Muscle of leg (tissue), 16 donors: ENCODE measurements at places on chromosomes 11 and 22. TPM values are rescaled to one million over a fixed set of nuclear protein-coding genes. Genes with fewer than 3 reads are reported as not detected.
A peak's percentile ranks its signal among the peaks of the same experiment; 100 is the strongest.

OR8D4 gene
- total RNA-seq: 0.04 TPM

PIH1D2 gene
- 1.1 TPM for total RNA-seq

KRTAP5-1 gene
- not detected for total RNA-seq

DNA sequence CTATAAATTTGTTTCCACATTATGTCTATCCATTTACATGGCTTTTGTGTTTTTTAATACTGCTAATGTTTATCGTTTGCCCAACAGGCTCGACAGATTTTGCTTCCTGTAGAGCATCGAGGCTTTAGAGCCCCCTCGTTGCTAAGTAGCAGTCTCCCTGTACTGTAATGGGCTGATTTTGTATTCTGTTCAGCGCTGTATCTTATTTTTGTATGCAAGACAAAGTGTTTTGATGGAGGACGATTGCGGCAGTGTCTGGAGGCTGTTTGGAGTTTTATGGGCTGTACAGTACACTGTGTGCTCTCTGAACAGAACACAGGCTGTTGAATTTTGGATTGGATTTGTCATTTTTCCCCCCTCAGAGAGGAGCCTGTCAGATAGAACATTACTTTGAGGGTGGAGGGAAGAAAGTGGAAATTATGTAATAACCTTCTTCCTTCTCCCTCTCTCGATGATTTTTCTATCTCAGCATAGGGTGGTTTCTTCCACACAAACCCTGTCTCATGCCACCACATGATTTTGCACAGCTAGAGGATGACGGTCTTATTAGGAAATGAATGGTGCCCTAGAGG lies 104.4 kb downstream of the ZBTB16 start:
- DNase-seq: peak; percentile 89

DNA sequence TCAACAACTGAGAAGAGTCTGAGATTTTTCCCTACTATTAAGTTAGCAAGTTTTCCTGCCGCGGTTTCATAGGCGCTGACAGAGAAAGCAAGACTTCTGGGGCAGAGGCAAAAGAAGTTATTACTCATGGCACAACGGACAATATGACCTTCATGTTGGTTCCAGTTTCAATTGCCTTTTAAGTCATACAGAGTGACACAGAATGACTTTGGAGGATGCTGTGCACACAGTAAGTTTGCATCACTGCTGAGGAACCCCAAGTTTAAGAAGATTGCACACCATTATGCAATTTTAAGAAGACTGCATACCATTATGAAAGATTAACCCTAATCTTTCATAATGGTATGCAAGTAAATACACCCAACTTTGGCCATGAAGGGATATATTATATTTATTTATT lies 626.5 kb upstream of the CHORDC1 start:
- DNase-seq: no peak

GRCh38 chr11:46694607-46695006 lies 5.8 kb downstream of the ARHGAP1 start:
- no peak for DNase-seq

DNA sequence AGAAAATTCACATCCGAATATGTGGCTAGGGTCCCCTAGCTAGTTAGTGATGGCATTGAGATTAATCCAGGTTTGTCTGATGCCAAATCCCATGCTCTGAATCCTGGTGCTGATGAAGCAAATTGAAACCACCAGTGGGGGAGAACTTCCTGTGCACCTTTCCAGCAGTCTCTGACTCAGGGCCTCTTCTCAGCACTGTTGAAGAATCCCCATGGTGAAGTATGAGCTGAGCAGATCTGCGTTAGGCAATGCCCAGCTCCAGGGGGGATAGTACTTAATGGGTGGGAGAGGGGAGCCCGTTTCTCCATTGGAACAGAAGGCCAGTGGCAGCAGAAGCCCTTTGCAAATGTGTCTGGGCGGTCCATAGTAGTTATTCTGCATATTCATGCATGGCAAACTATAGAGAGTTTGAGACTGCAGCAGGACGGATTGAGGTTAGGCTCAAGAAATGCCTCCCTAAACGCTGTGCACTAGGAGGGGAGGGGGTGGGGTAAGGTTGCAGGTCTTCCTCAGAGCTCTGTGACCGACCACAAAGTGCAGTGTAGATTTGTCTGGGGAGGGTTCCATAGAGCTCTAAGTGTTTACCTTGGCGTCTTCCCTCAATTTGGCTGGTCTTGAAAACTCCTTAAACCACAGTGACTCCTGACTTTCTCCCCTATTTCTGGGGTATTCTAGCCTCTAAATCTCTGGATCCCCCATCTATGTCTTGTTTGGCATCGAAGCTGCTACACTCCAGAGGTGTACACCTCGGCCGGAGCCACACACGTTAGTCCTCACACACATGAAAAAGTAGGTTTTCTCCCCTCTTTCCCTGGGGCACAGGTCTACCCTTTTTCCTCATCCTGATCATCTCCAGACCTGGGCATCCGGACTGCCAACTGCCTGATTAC lies 4.8 kb downstream of the POU2F3 start:
- DNase-seq: no peak

DNA sequence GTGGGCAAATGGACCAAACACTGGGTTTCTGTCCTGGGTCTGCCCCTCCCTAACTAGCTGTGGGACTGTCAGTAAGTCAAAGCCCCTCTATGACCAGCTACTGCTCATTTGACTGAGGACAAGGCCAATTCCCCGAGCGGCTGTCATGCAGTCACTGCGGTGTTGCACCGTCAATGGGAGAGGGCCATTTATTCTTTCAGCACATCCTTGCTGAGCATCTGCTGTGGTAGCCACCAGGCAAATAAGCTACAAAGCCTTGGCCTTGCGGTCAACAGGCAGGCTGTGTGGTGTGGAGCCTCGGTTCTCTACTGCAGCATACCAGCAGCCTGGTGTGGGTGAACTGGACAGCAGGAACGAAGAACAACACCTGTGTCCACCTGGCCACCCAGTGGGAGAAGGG lies 25.8 kb upstream of the SERPIND1 start:
- DNase-seq: no peak

DNA sequence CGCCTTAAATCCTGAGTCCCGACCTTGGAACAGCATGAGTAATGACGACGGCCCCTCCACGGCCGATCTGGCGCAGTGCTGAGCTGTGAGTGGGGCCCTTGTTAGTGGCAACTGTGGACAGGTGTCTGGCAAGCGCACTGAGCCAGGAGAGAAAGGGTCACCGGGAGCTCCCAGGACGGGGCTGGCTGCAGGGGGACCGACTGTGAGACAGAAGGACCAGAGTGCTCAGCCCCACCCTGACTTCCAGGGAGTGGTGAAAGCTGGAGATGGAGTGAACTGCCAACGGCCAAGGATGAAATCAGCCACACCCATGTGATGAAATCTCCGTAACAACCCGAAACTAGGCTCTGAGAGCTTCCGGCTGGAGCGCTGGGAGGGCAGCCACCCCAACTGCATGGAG lies 228.6 kb downstream of the BRD1 start:
- DNase-seq: peak; percentile 17

GRCh38 chr22:40368016-40368415 lies 2.4 kb upstream of the SGSM3 start:
- peak; percentile 43 for DNase-seq

- DNase-seq: peak; percentile 55
These were observed 802 bp downstream of the ATG2A start for GRCh38 chr11:64916040-64916774.

DNA sequence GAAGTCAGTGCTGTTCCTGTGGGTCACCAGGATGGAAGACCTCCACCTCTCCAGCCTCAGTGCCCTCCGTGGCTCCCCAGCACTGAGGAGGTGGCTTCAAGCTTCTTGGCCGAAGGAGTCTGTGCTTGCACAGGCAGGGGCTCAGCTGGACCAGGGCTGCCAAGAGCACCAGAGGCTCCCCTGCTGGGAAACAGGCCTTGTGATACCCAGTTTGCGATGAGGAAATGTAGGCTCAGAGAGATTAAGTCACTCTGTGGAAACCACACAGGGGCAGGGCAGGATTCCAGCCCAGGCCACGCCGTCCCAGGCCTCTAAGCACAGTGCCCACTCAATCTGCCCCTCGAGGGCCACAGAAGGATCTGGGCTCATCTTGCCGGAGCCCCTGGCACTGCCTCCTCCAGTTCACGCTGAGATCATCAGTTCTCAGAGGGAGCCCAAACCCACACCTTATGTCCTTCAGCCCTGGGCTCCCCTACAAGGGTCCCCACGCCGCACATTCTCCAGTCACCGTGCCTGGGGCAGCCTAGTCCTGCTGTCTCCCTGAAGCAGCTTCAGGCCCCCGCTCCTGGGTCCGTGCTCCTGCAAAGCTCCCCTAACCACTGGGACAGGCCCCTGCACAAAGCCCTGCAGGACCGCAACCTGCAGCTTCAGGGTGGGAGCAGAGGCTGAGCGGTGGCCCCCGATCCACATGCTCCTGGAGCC lies 21.6 kb downstream of the ANO1 start:
- no peak for DNase-seq

DNA sequence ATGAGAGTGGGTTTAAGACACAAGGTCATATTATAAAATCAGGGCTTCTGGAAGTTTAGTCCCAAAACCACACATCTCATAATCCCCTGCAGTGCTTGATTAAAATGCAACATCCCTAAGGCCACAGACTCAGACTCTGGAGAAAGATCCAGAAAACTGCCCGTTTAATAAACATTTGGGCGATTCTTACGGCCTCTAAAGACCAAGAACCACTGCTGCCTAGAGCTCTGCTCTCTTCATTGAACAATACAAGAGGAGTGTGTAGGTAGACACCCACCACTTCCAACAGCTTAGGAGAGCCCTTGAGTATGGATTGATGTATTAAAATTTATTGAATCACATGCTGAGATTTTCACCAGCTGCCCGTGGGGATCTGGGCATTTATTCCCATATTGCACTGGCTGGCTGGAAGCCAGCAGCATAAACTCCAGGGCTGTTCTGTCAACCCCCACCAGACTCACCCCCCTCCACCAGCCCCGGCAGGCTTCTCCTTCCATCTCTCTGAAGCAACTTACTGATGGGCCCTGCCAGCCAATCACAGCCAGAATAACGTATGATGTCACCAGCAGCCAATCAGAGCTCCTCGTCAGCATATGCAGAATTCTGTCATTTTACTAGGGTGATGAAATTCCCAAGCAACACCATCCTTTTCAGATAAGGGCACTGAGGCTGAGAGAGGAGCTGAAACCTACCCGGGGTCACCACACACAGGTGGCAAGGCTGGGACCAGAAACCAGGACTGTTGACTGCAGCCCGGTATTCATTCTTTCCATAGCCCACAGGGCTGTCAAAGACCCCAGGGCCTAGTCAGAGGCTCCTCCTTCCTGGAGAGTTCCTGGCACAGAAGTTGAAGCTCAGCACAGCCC lies 749 bp upstream of the BEST1 start:
- DNase-seq: peak; percentile 93

GRCh38 chr11:62025487-62026105 lies 58.2 kb upstream of the FTH1 start:
- peak; percentile 82 for DNase-seq

GRCh38 chr22:44738347-44738715 lies 14.0 kb upstream of the ARHGAP8 start:
- DNase-seq: no peak

DNA sequence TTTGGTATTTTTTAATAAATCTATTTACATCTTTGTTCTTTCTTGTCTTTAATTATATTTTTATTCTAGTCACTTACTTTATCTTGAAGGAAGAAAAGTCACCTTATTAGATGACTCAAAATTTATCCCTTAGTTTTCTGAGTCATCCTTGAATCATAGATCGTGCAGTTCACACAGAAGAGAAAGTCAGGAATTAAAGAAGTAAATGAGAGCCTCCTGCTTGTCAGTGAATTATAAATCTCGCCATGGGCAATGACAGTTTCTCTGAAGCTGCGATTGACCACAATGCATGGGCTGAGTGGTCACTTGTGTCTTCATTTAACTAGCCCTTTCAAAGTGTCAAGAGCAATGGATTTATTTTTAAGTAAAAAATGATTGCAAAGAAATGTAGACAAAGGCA lies 91.2 kb downstream of the LUZP2 start:
- no peak for DNase-seq
